ENCODE measurements at places on chromosomes 7 and 10.

DNA sequence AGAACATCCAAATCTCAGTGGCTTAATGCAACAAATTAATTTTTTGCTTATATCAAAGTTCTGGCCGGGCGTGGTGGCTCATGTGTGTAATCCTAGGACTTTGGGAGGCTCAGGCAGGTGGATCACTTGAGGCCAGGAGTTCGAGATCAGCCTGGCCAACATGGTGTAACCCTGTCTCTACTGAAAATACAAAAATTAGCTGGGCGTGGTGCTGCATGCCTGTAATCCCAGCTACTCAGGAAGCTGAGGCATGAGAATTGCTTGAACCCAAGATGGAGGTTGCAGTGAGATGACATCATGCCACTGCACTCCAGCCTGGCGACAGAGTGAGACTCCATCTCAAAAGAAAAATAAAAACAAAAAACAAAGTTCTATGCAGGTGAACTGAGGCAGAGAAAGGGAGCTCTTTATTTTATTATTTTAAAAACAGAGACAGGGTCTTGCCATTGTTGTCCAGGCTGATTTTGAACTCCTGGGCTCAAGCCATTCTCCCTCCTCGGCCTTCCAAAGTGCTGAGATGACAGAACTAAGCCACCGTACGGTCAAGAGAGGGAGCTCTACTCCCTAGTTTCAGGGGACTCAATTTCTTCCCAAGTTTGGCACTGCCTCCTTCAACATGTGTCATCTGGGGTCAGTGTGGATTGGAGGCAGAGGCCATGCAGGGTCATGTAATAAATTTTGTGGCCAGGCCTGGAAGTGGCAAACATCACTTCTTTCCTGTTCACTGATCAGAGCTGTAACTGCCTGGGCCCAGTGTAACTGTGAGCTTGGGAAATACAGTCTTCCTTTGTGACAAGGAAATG is 2.4 kb downstream of the ADCK2 start:
- H3K4me3 ChIP-seq: peak overlapping the region; percentile 31
- no peak for ATAC-seq
- H3K27me3 ChIP-seq: no peaks in the 10 kb centered on the region

GRCh38 chr10:104350127-104350635 is 3.5 kb upstream of the CFAP58 start:
- peaks cover 22% of the 10 kb centered on the region for H3K4me1 ChIP-seq
- H3K27ac ChIP-seq: no peak overlapping the region
- H3K27me3 ChIP-seq: no peaks in the 10 kb centered on the region
- no peak overlapping the region for H3K4me3 ChIP-seq
- ATAC-seq: peak; percentile 74

DNA sequence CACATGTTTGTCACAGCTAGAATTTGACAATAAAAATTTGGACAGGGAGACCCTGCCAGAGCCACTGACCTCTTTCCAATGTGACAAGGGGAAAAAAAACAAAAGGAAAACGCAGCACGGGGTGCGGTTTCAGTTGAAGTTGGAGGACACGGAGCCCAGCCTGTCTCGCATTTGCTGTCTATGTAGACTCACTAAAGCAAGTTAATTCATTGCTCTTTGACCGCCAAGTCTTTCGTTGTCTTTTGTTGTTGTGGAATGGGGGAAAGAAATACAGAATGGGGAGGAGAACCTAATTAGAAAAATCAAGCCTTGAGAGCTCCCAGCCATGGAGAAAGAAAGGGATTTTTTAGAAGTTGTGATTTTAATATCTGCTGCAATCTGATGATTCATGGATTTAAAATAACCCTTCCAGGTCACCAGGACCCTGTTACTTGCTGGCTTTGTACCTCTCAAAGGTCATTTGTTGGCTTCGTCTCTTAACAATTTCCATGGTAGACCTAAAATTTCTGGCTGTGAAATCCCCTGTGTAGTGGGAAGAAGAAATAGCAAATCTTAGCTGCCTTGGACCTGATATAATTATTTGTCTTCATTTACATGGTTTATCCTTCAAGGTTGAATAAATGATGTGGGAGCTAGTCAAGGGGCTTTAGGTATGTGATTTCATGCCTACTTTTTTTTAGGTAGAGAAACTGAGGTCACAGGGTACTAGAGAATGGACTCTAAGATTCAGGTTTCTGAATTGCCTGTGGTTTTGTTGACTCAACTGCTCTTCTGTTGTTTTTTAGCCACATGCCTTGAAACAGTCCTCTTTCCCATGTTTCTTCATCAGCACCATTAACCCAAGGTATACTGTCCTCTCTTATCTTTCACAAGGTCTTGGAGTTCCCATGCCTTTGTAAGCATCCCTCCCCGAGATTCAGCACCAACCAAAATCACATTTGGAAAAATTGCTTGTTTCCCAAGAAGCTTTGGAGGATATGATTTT is 78.7 kb downstream of the TCF7L2 start:
- peaks cover 51% of the 10 kb centered on the region for H3K27me3 ChIP-seq
- no peaks in the 10 kb centered on the region for H3K4me1 ChIP-seq
- H3K4me3 ChIP-seq: no peak overlapping the region
- H3K36me3 ChIP-seq: no peaks in the 10 kb centered on the region

DNA sequence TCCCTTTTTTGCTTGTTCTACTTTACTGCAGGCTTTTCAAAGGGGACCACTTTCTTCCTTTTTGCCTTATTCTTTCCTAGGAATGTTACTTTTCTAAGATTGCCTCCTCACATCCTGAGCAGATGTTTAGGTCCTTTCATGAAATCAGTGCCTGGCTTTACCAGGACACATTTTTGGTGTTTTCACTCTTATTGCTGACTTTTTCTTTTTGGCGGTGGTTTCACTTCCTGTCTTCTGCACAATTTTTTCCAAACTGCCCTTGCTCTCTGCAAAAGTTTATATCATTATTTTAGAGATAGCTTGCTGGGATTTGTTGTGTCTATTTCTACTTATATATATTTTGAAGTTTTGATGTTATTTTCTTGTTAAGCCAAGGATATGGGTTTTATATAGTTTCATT is 332.2 kb upstream of the MTPN start:
- H3K4me3 ChIP-seq: no peak overlapping the region
- no peaks in the 10 kb centered on the region for H3K27me3 ChIP-seq
- ATAC-seq: no peak
- H3K27ac ChIP-seq: no peak overlapping the region
- peaks cover 14% of the 10 kb centered on the region for H3K4me1 ChIP-seq

- no peak for ATAC-seq
- no peaks in the 10 kb centered on the region for H3K4me1 ChIP-seq
- no peak overlapping the region for H3K4me3 ChIP-seq
- H3K27ac ChIP-seq: no peak overlapping the region
- no peaks in the 10 kb centered on the region for H3K36me3 ChIP-seq
These were observed 108.8 kb upstream of the FEZF1 start for GRCh38 chr7:122413339-122413738.

DNA sequence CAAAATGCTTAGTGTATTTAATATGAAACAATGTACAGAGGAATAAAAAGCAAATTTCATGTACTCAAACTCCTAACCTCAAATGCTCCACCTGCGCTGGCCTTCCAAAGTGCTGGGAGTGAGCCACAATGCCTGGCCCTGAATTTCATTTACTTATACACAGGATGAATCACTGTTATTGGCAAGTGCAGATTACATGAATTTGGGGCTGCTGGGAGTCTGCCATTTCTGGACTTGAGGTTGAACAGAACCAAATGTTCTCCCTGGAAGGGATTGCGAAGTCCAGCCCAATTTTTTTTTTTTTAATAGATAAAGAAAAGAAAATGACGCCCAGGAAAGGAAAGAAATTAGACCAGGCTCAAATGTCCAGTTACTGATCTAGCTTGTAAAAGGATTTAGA is 6.8 kb upstream of the CSTF2T start:
- H3K27ac ChIP-seq: no peak overlapping the region
- no peak overlapping the region for H3K4me3 ChIP-seq
- no peaks in the 10 kb centered on the region for H3K4me1 ChIP-seq
- no peak for ATAC-seq
- no peaks in the 10 kb centered on the region for H3K36me3 ChIP-seq
- peaks cover 13% of the 10 kb centered on the region for H3K27me3 ChIP-seq

GRCh38 chr7:52525772-52526341 is 509.6 kb upstream of the POM121L12 start:
- H3K4me3 ChIP-seq: no peak overlapping the region
- H3K4me1 ChIP-seq: no peaks in the 10 kb centered on the region
- H3K27me3 ChIP-seq: no peaks in the 10 kb centered on the region
- no peak for ATAC-seq
- H3K36me3 ChIP-seq: no peaks in the 10 kb centered on the region

Measured in stimulated activated memory B cell treated with anti-CD40 and anti-IgM and Interleukin-4, amounts not matched to agents 10 μg/mL and 1 μg/mL and 100 μg/mL, for 72 hours (primary cell).